ENCODE measurements at places on chromosomes 5 and 9.
A peak's percentile ranks its signal among the peaks of the same experiment; 100 is the strongest.

GRCh38 chr5:170120576-170120975 is 14.9 kb downstream of the FOXI1 start:
- no peak for DNase-seq

DNA sequence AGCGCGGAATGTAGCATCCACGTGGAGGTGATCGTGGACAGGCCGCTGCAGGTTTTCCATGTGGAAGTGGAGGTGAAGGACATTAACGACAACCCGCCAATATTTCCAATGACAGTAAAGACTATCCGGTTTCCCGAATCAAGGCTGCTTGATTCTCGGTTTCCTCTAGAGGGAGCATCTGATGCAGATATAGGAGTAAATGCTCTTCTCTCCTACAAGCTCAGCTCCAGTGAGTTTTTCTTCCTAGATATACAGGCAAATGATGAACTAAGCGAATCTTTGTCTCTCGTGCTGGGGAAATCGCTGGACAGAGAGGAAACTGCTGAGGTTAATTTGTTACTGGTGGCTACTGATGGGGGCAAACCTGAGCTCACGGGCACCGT is 598 bp downstream of the PCDHA2 start:
- DNase-seq = no peak

DNA sequence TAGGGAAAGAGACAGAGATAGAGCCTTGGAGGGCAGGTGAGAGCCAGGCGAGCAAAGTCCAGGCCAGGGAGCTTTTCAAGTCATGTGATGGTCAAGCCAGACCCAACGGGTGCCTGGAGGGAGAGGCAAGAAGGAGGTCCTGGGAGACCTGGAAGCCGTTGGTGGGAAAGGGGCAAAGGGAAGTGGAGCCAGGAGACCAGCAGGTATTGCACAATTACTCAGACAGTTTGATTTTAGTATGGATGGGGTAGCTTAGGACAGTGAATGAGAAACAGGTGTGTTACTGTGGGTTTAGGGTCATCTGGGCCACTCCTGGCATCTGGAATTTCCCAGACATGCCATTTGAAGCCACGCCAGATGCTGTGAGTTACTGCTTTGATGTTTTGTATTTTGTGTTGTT is 5.1 kb downstream of the SECISBP2 start:
- DNase-seq = no peak

GRCh38 chr9:126523611-126524111 is 90.1 kb upstream of the LMX1B start:
- DNase-seq = no peak

DNA sequence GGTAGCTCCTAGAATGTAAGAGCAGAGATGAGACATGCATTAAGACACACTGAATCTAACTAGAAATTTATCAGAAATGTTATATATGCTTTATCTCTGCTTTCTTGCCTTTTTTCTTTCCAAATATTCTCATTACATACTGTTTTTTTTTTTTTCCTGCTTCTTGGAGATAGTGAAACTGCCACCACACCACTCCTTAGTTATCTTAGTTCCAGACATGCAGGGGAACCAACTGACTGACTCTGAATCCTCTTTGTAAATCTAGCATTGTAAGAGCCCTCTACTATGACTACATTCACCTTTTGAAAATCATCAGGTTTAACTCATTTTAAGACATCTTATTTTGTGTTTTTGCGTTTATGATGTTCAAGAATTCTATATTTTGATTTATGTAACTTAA is 181.3 kb upstream of the ST8SIA4 start:
- no peak for DNase-seq

- no peak for DNase-seq
Measured at GRCh38 chr5:3449481-3449880, 146.2 kb upstream of the IRX1 start.

DNA sequence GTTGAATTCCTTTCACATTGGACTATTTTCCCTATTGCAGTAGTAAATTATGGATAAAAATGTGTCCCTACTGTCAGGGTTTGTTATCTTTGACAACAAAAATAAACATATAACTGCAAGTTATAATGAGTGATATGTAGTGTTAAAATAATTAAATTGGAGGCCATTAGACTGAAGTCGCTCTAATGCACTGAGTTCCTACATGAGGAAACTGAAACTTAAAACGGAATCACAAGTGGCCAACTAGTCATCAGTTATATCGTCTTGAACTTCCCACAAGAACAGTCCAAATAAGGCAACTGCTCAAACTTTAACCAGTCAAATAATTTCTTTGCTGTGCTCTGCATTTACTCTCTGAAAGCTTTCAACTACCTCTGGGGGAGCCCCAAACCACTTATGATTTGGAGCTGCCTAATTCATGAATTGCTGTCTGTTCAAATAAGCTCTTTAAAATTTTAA is 2.1 kb upstream of the IFT74 start:
- DNase-seq = no peak

DNA sequence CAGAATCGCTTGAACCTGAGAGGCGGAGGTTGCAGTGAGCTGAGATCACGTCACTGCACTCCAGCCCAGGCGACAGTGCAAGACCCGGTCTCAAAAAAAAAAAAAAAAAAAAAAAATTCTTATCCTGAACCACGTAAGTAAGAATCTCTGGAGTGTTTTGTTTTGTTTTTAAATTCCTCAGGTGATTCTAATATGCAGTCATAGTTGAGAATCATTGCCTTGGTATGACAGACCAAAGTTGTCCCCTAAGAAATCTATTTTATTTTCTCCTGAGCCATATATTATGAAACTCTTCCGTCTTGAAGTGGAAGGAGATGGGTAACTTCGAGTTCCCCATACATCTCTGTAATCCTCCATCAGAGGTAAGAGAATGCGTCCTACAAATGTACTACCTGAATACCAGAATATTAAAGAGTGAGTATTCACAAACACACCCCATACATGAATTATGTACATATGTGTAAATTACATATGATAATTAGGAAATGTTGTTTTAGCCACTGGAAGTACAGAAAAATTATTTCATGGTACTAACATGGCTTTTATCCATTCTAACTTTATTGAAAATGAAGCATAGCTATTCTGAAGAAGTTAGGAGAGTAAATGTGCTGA is 26.7 kb upstream of the SVEP1 start:
- DNase-seq = no peak

DNA sequence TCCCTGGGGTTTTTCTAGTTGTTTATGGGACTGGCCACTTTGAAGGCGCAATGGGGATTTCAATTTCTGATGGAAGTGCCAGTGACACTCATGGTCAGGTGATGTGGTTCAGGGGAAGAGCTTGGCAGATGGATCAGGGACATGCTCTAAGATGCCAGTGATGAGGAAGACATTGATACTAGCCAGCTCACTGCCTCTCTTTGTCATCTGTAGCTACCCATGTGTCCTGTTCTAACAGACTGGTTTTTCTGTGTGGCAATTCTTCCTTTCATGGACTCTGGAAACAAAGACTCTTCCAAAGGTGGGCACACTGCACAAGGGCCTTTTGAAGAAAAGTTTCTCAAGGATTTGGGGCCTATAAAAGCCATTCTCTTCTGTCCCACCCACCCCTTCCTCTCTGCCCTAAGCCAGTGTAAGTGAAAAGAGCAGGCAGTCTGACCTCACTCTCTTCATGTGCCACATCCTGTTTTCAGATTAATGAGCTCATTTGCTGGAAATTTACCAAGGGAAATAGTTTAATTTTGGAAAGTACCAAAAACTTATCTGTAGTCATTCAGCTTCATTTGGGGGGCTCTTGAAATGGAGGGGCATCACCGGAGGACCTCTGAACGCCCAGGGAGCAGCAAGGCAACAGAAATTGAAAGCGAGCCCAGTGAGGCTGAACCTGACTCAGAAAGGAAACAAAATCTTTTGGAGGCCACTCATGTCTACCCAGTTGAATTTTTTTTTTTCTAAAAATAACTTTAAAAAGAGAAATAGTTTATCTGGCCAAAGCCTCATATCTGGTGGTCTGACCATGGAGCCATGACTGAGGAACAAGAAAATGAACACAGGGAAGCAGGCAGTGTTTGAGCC is 4.9 kb upstream of the TRAF1 start:
- DNase-seq = no peak

DNA sequence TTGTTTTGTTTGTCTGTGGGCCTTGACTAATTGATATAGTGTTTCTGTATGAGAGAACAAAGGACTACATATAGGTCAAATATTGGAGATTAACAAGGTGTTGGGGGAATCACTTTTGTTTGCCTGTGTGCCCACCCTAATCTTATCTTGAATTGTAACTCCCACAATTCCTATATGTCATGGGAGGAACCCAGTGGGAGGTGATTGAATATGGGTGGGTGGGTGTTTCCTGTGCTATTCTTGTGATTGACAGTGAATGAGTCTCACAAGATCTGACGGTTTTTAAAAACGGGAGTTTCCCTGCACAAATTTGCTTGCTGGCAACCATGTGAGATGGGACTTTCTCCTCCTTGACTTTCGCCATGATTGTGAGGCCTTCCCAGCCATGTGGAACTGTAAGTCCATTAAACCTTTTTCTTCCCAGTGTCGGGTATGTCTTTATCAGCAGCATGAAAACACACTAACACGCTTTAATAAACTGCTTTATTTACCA is 64.9 kb upstream of the HSPB3 start:
- no peak for DNase-seq

DNA sequence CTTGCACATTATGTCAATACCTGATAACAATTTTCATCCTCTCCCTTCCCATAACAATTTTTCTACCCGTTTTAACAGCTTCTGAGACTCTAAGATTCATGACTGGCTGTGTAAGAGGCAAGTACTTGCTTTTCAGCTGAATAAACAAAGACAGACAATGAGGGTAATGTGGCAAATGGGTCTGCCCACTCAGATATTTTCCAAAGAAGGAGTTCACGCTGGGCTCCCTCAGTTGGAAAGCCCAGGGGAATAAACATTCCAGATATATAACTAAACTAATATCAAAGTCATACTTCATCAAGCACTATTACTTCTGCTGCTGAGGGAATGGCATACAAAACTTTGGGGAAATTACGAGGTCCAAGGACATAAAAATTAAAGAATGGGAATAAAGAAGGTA is 24.4 kb downstream of the MEGF9 start:
- DNase-seq = no peak

DNA sequence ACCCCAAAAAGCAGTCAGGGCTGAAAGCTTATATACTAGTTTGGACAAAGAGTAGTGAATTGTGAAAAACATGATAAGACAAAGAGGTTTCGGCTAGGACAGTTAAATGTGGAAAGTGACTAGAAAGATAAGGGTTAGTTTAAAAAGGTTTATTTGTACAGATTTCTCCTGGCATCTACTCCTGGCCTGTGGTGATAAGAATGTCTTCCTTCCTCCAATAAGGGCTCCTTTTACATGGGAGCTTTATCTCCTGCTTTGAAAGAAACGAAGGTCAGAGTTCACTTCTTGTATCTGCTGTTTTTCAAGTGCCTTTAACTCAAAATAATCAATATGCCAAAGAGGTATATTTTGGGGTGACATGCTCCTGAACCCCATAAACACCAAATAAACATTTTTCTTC is 776.1 kb upstream of the COX7C start:
- no peak for DNase-seq

DNA sequence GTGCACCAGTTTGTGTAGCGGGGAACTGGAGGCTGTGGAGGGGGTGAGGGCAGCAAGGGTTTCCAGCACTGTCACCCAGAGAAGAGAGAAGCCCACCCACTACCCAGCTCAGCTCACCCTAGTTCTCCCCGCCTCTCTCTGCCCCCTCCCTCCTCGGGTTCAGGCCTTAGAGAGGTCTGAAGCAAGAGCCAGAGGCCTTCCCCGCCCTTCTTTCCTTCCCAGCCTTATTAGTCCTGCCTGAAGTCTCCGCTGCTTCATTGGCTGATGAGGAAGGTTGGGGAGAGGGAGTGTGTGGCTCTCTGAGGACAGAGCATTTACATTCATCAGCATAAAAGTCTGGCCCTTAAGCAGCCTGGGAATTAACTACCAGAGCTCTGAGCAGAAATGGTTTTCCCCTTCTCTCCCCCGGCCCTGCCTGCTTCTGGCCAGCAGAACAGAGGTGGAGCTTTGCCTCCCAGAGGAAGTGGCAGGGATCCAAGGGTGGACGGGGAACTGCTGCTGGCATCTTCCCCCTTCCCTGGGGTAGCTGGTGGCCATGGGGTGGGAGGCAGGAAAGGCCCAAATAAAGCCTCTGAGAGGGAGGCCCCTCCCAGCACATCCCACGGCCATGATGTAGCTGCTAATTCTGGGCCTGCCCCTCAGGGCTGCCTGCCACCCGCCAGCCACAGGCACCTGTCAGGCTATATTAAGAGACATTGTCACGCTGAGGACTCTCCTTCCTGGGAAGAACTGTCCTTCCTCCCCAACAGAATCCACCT is 4.1 kb downstream of the DNAJB5 start:
- no peak for DNase-seq

DNA sequence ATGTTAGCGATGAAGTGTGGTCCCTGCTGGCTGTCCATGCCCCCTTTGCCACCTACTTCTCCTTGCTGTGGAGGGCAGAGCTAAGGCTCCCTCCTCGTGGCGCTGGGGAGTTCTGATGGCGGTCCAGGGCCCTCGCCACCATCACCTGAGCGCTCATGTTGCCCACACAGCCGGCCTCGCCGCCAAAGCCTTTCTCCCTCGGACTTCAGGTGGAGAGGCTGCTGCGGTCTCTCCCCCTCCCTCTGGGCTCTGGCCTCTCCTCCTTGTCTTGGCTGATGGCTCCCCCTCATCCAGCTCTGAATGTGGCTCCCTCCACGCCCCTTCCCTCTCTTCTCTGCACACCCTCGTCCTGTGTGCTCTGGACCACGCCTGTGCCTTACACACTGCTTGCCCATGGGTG is 14.5 kb upstream of the LPCAT1 start:
- DNase-seq = no peak

GRCh38 chr5:58156973-58157701 is 302.7 kb downstream of the PLK2 start:
- DNase-seq = no peak

DNA sequence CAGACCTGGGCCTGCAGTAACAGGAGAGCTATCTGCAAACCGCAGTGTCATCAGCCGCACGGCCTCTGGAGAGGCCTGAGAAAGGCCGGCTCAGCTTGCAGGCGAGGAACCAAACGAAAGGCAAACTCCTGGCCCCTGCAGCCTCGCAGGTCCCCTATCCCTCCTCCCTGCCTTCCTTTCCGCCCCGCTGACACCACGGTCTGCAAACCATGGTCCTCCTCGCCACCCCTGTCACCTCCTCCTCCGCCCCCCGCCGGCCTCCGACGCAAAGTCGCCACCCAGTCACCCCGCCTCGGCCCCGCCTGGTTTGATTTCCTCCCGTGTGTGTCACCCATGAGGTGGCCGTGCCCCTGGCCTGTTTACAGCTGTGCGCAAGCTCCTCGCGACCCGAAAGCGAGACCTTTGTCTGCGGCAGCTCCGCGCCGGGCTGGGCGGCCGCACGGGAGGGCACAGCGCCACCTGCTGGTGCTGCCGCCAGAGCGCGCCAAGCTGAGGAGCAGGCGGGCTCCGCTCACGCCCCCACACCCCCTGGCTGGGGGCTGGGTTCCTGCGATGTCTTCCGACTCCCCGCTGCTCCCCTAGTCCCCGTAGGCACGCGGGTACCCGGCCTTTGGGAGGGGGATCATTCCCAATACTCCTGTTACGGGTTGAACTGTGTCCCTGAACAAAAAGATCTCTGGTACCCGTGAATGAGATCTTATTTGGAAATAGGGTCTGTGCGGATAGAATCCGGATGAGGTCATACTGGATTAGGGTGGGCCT is 19.4 kb downstream of the GBGT1 start:
- DNase-seq = peak; percentile 82

Measured in WTC11 (cell line).